8988T (cell line): ENCODE measurements at places on chromosomes 16 and 17.
A peak's percentile ranks its signal among the peaks of the same experiment; 100 is the strongest.

- DNase-seq = no peak
Measured at GRCh38 chr17:55303701-55304145, 39.0 kb downstream of the HLF start.

DNA sequence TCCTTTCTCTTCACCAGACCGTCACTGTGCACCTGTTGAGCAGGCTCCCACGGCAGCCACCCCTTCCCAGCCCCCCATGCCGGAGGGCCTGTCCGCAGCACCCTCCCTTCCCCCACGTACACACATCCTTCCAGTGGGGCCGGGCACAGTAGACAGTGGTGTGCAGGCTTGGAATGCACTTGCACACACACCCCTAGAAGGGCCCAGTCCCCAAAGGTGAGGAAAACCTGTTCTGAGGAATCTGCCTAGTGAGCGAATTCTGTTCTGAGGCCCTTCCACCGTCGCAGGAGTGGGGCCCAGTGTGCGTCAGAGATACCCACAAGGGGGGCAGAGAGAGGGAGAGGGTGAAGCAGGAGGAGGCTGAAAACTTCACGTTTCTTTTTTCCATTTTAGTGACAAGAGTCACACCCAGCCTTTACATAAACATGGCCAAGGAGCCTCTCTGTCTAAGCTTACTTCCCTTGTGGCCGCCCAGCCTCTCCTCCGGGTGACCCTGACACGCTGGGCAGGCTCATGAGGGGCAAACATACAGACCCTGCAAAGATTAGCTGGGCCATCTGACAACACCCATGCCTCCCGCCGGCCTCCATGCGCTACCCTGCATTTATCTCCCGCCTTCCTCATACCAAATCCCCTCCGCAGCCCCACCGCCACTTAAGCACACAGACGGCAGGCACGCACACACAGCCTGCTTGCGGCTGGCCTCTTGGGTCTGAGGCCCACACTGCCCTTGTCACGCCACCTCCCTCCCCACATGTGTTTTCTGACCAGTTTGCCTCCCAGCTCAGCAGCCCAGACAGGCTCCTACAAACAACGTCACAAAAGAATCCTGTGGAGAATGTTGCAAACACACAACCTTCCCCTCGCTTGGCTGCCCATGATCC is 1.8 kb downstream of the ZBTB4 start:
- DNase-seq = no peak

DNA sequence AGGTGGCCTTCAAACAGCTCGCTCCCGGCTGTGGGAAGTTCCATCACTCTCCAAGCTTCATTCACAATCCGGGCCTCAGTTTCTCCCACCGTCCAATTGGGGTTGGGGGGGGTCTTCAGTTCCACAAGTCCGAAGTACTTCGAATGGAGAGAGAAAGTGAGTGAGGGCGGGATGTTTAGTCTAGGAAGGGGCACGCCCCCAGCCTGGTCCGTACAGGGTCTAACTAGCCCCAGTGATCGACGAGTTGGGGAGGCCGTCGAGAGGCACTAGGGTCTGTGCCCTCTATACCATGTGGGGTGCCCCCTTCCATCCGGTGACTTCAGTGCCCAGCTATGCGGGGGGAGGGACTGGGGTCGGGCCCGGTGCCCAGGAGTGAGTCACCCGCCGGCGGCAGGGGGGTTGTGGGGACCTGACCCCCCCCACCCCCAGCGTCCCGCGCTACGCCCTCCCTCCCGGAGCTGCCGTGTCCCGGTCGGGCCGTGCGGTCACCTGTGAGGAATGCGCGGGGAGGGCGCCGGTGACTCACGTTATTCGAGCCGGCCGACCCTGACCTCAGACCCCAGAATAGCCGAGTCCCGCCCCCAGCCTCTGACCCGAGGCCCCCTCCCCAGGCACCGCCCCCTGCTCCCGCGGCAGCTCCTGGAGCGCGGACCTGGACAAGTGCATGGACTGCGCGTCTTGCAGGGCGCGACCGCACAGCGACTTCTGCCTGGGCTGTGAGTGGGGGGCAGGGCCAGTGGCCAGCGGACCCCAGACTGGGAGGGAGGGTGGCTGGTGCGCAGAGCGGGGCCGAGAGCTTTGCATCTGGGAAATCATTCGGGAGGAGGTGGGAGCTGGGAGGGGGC is 658 bp downstream of the TNFRSF12A start:
- peak; percentile 73 for DNase-seq

- DNase-seq = no peak
Measured at GRCh38 chr17:56481659-56482058, 111.8 kb upstream of the NOG start.

DNA sequence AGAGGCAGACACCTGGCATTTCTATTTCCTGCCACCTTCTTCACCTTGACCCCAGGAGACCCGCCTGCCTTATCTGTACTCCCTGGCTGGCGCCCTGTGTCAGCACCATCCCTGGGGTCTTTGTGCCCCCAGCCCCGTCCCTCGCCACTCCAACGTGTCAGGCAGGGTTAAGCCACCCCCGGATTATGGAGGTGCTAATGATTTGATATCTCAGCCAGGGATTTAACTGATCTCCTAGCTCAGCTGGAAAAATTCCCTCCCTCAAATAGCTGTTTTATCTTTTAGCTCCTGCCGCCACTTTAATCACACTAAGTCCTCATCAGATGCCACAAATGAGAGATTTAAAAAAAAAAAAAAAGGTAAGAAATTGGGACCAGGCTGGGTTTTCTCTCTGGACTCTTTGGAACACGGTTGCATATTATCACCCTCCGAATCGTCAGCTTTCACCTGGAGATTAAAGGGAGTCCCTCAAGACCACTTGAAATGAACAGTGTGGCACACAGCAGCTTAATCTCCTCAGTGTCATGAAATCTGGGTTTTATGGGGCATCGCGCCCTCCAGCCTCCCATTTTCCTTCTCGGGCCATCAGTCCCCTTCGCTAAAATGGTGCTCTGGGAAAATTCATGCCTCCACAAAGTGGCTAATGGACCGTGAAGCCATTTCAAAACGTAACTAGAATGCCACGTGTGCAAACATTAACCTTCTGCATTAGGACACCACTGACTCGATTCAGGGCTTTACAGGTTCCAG is 26.2 kb upstream of the WFDC1 start:
- DNase-seq = no peak

GRCh38 chr17:37461668-37462067 is 28.0 kb upstream of the DUSP14 start:
- no peak for DNase-seq

DNA sequence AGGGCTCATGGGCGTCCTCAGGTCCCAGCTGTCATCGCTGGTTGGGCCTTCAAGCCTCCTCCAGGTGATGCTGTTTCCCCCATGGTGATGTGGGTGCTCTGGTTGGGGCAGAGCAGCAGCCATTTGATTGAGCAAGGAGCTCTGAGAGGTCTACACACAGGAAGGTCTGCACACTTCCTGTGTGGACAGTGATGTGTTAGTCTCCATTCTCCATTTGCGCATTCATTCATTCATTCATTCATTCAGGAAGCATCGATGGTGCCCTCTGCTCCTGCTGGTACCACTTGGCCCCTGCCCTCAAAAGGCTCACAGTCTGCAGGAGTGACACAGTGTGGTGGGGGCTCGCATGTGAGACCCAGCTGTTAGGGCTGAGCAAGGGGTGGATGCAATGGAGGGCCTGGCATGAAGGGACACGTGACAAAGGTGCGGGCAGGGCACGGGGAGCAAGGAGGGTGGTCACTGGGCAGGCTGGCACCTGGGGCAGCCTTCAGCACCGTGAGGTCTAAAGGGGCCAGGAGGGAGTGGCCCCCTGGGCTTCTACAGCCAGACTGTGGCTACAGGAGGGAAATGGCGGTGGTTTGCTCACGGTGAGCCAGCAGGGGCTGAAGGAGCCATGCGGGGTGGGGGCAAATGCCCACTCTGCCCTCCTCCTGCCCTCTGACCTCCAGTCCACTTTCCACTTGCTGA is 1.5 kb downstream of the ADGRG3 start:
- no peak for DNase-seq

DNA sequence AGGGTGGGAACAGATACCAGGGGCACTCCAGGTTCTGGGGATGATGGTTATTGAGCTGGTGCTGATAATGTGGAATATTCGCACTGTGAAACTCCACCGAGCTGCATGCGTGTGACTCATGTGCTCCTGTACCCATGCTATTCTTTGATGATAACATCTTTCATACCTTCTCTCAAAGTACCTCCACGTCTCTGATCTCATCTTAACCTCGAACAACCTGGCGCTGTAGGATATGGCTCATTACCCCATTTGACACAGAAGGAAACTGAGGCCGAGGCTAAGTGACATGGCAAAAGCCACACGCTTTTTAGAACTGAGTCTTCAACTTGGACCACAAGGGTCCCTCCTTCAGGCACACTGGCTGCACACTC is 30.2 kb upstream of the MRPS23 start:
- no peak for DNase-seq

DNA sequence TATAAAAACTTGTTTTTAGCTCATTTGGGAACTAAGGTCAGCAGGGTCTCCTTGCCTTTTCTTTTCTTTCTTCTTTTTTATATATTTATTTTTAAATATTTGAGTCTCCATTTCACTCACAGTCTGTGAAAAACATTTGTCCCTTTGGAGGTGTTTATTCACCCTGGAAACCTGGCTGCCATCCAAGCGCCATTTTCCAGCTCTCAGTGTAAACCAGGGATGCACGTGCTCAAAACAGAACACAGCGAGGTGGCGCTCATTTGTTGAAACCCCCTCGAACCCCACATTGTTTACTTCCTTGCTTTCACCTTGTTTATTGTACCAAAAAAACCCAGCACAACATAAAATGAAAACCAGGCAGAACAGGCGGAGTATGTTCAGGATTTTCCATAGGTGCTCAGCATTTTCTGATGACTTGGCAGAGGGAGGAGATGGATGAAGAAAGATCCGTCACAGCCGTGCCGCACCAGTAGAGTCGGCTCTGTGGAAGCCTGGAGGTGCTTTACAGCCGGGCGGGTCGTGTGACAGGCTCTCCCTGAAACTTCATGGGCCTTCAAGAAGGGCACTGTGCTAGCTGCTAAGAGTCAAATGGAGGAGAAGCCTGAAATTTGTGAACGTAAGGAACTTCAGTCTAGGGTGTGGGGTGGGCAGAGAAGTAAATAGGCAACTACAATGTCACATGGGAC is 284.4 kb downstream of the FOXL1 start:
- DNase-seq = no peak

DNA sequence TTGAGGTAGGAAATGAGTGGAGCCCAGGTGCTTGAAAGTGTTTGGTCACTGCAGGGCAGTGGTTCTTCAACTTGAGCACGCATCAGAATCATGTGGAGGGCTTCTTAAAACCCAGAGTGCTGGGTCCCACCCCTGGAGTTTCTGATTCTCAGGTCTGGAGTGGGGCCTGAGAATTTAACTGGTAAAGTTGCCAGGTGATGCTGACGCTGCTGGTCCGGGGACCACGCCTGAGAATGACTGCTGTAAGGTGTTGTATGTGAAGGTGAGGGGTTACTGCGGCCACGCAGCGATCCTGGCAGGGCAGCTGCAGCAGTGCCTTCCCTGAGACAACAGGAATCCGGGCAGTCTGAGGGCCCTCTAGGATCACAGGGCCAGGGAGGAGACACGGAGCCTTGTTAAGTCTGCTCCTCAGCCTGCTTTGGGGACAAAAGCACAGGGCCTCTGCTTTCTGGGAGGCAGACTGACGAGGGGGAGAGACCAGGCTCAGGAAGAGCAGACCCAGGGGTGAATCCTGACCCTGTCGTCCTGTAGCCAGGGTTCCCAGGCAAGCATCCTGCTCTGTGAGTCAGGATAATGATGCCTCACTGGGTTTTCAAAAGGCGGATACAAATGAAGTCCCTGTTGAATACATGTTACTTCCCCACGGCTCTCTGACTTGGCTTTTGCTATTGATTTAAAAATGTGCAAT is 16.2 kb downstream of the CCDC42 start:
- DNase-seq = no peak

DNA sequence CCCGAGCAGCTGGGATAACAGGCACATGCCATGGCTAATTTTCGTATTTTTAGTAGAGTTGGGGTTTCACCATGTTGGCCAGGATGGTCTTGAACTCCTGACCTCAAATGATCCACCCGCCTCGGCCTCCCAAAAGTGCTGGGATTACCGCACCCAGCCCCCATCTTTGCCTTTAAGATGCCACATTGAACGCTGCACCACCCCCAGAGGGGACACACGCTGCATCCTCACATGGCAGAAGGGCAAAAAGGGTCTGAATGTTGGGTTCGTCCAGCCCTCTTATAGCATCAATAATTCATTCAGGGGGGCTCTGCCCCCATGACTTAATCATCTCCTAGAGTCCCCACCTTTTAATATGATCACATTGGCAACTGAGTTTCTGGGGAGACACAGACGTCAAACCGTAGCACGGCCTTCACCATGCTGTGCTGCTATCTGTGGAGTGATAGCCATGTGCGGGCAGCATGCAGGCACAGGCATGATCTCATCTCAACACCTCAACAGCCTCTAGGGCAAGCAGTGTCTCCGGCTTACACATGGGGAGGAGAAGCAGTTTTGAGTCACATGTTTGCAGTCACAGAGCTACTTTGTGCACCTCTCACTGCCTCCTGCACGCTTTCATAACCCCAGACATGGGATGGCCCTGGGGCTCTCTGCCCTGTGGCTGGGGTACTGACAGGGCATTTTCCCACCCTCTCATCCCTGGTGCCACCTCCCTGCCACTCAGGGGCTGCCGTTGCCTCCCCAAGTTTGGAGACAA is 30.0 kb downstream of the IL21R start:
- DNase-seq = no peak

- DNase-seq = no peak
Measured at GRCh38 chr16:81995651-81996050, 15.6 kb downstream of the SDR42E1 start.

GRCh38 chr16:72085002-72085401 is 8.4 kb downstream of the TXNL4B start:
- no peak for DNase-seq

DNA sequence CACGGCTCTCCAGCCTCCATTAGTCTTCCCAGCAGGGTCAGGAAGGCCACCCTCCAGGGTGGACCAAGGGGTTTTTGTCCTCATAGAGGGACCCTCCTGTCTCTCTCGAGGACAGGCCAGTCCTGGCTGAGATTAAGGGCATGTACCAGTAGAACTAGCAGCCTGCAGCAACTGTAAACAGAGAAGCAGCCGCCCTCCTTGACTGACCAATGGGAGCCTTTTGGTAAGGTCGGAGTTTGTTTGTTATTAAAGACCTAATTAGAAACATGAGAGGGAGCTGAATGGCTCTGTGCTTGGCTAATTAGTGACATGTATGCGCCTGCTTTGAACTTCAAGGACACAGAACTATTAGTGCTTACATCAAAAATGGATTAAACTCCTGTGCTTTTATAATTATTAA is 80.0 kb downstream of the CCDC182 start:
- no peak for DNase-seq

- no peak for DNase-seq
Measured at GRCh38 chr16:51701025-51701424, 550.0 kb upstream of the SALL1 start.

DNA sequence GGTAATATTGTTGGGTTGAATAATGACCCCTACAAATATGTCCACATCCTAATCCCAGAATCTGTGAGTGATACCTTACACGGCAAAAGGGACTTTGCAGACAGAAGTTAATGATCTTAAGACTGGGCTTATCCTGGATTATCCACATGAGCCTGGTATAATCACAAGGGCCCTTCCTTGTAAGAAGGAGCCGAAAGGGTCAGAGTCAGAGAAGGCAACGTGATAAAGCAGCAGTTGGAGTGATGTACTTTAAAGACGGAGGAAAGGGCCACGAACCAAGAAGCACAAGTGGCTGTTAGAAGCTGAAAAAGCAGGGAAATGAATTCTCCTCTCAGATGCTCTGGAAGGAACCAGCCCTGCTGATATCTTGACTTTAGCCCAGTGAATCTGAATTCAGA is 137.8 kb downstream of the UTP18 start:
- DNase-seq = no peak

GRCh38 chr16:30005341-30006094 is 5.3 kb downstream of the DOC2A start:
- peak; percentile 85 for DNase-seq
